COR-L47 (cell line): ENCODE measurements at places on chromosomes 6 and 20.

DNA sequence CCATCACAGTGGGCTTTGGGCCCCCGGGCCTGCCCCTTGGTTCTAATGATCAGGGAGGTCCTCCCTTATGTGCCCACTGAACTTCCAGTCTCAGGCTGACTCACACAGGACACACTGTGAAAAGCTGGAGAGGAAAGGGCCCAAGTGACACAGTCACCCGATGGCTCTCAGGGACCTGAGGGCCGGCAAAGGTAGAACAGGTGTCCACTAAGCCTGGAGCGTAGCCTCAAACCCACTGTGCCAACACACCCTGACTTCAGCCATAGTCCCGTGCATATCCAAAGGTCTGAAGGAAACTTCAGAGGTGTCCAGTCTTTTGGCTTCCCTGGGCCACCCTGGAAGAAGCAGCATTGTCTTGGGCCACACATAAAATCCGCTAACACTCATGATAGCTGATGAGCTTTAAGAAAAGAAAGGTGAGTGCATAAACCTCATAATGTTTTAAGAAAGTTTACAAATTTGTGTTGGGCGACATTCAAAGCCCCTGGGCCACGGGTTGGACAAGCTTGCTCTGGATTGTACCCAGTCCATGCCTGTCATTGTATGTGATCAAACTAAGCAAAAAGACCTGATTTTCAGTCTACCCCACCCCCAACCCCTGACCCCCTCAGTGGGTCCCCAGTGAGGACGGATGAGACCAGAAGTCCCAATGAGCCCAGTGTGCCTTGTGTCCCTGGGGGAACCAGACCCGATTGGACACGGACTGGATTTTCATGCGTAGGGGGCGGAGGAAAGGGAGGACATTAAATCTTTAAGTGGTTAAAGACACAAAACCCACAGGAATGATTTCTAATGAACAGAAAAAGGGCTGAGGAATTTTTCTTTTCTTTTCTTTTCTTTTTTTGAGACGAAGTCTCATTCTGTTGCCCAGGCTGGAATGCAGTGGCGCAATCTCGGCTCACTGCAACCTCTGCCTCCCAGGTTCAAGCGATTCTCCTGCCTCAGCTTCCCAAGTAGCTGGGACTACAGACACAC is 6.1 kb downstream of the RAMACL start:
- no peak for DNase-seq

DNA sequence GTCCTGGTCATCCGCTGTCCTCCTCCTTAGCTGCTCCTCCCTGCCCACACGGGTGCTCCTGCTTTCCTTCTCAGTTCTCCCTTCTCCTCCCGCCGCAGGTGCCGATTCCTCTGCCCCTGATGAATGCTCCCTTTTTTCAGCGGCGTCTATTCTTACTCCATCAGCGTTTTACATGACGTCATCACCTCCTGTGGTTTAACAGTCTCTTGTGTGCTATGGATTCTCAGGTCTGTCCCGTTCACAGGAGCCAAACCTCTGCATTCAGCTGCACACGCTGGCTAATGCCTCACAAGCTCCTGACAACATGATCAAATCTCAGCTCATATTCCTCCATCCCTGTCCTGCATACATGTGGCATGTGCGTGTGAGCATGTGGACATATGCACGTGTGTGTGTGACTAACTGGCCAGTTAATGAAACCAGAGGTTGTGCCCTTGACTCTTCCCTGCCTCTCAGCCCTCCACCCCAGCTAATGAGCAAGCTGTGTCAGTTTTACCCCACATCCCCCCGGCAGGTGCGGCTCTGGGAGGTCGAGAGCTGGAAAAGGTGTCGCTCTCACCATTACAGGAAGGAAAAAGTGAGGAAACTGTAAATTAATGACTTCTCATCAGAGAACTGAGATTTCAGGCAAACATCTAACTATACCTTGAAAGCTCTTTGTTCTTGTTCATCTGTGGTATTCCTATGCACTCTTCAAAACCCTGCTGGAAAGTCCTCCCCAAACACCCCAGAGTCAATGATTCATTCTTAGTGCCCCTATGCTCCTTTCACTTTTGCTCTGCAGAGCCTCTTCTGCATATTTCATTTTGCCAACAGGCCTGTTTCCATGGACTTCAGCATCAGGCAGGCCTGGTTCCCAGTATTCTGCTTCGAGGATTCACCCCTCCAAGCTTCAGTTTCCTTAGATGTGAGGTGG is 163.1 kb downstream of the TTLL2 start:
- no peak for DNase-seq

DNA sequence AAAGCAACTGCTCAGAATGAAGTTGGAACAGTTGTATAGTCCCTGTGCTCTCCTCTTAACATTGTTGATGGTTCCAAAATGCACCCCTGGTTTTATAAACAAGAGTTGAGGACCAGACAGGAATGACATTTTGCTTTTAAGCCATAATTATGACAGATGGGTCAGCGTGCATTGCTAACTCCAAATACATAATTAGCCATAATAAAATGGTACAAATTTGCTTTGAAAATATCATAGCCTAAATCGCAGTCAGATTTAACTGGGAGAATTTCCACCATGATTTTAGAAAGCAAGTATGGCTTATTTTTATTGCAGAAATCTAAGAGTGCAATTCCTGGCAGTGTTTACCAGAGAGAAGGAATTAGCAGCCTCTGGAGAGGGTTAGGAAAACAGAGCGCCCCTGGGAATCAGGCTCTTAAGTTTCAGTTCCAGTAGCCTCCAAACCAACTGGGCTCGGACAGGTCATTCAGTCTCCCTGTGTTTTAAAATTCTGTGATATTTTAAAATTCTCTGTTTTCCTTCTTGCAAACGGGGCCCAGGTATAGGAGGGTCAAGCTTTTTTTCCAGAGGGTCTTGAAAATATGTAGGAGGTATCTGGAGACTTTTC is 302.3 kb downstream of the TBC1D7 start:
- DNase-seq: no peak

DNA sequence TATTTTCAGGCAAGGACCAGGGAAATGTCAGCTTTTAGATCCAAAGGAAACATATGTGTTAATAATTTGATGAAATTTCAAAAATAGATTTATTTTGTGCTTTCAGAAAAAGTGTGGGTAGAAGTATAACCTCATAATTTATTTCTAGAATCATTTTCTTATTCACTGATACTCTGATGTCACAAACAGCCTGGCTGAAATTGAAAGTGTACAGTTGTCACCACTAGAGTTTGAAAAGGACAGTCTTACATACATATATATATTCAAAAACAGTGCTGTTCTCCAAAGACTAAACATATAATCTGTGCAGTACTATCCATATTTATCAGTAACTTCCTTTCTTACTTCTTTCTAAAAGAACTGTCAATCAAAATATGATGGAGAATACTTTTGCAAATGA is 254.4 kb upstream of the KCNQ5 start:
- no peak for DNase-seq
